ENCODE measurements at places on chromosomes 1 and 21.

GRCh38 chr1:113531321-113531720, 141.0 kb downstream of the MAGI3 start:
- no peak for DNase-seq

GRCh38 chr1:183277821-183278738, 92.0 kb downstream of the LAMC2 start:
- no peak for DNase-seq

DNA sequence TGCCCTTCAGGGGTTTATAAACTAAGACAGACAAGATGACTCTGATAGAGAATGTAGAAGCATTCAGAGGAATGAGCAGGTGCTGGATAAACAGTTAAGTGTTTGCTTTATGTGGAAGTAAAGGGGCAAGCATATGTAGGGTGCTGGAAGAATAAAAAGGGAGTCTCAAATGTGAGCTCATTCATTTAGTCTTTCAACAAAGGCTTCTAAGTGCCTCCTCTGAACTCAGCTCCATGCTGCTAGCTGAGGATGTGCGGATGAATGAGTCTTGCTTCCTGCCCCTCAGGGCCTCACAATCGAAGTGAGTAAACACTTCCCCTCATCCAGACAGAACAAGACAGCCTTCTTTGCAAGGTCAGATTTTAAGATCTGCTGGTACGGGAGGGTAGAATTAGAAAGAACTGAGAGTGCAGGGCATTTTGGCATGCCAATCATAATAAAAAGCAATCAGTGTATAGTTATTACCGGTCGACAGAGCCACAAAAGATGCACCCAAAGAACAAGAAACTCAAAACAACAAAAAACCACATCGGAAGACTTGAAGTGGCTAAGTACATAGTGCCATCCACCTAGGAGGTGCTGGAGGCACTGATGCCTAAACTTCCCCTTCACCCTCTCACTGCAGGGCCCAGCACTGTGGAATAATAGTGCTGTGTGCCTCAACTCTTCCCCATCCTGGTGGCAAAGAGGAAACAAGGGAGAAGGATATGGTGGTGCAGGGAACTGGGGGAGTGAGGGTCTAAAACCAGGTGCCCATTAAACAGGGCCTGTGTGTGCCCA, 69.8 kb downstream of the TNR start:
- no peak for DNase-seq

DNA sequence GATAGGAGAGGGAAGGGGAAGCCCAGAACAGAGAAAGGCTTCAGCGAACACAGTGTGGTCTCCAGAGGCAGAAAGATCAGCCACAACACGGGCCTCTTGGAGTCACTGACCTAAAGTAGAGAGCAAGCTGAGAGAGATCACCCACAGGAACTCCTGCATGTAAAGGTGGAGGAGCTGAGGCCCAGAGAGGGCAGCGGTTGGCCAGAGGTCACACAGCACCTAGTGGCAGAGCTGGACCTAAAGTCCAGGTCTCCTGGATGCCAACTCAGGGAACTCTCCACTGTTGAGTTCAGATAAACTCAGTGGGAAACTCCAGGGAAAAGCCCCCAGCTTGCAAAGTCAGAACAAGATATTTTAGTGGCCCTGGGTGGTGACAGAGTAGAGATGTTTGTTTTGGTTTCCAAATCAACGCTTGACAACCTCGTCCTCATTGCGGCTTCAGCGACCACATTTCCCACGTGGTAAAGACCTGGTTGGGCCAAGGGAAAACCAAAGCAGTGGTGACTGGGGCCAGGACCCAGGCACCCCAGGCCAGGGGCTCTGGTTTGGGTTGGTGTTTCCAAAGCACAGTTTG, 4.6 kb downstream of the IFFO2 start:
- peak; percentile 49 for DNase-seq

DNA sequence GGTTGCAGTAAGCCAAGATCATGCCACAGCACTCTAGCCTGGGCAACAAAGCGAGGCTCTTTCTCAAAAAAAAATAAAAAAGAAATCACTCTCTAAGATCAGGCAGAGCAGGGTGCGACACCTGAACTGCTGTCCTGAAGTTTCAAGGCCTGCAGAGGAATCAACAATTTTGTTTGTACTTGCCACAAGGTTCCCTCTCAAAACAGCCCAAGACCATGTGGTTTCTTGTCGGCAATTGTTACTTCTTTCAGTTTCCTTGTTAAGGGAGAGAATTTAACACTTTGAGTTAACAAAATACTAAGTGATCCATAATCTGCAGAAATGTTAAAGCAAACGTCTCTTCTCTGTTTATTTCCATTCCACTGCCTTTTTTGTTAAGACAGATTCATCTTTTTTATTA, 36.5 kb downstream of the MACO1 start:
- no peak for DNase-seq

DNA sequence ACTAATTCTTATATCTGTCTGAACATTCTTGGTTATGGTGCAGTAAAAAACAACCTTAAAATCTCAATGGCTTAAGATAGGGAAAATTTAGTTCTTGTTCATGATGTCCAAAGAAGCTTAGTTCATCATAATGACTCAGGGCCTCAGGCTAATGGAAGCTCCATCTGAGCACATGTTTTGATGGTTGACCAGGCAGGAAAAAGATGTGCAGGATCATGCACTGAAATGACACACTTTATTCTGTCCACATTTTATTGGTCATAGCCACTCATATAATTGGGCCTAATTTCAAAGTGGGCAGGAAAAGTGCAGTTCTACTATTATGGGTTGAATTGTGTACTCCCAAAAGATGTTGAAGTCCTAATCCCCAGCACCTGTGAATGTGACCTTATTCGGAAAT, 198.2 kb downstream of the CENPF start:
- no peak for DNase-seq
